ENCODE measurements at places on chromosomes 12 and 14. TPM values are rescaled to one million over a fixed set of nuclear protein-coding genes. Genes with fewer than 3 reads are reported as not detected.
A peak's percentile ranks its signal among the peaks of the same experiment; 100 is the strongest.

- DNase-seq, result no peak
Observed at GRCh38 chr12:44640427-44641190, 235.5 kb downstream of the NELL2 start.

GSC gene
- 0.90 TPM for total RNA-seq

- no peak for DNase-seq
Observed at GRCh38 chr12:100984796-100985195, 190.2 kb downstream of the ANO4 start.

- DNase-seq, result no peak
Observed at GRCh38 chr14:94447206-94447605, 5.4 kb downstream of the SERPINA11 start.

DNA sequence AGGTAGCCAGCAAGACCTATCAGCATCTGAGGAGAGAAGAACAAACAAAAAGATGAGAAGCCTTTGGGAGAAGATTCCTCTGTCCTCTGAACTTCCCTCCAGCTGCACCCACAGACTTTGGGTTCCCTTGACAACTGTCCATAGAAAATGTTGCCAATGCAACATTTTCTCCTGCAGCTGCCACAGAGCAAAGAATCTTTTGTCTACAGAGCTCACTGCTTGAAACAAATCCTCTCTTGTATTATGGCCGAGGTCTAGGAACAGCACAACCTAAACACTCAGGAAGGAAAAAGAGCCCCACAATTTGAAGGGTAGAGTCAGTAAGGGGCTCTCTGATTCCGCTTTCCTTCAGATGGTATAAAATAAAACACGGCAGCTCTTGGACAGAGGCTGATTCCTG is 14.3 kb downstream of the POMT2 start:
- no peak for DNase-seq

RNASE1 gene
- total RNA-seq, result 299 TPM

GRCh38 chr14:99537399-99537798 is 56.2 kb downstream of the CCNK start:
- DNase-seq, result peak; percentile 77

DNA sequence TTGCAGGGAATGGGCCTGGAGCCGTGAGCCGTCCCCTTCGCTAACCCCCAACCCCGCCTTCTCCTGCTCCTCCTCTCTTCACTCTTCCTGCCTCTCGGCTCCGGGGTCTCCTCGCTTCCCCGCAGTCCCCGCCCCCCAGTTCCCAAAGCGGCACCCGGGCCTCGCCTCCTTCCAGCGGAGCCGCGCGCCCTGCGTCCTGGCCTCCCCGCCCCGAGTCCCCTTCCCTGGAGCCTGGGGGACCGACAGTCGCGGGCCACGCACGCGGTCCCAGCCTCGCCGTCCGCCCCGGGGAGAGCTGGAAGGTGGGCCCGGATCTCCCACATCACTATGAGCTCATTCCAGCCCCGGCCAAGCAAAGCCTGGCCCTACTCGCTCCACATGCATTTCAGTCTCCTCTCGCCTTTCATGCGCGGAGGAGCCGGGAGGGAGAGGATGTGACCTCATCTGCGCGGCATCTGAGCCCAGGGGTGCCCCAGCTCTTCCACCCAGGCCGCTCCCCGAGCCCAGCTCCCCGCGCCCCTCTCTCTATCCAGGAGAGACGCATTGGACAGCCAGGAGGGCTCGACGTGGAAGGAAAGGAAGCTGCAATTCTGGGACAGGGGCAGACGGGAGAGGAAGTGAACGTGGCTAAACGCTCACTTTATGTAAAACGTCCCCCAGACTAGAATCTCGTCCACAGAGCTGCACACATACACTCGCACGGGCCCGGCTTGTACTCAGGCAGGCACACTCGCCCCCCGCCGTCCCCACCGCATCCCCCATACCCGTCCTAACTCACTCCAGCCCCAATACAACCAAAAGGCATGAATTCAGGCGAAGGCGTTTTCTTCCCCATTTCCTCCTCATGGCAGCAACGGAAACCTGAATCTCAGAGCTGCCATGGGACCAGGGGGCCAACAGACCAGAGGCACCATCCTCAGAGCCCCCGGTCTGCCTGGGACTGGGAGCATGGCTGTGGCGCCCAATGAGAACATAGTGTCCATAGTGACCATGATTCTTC is 108.7 kb upstream of the CCND2 start:
- peak; percentile 43 for DNase-seq
